ENCODE measurements at places on chromosomes 7 and 10.

DNA sequence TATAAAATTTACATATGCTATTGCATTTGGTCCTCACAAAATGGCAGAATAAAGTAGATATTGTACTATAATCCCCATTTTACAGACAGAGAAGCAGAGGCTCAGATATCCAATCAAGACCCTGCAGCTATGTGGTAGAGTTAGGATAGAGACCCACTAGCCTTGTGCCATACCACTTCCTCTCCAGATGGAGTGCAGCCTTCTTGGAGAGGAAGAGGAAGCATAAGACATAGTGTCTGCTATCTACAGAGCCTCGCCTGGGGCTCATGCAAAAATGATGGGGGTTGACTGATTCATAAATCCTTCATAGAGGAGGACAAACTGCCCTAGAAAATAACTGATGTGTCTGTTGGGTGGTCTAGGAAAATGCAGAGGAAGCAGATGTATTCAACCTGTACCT, 447.3 kb downstream of the KCNMA1 start:
- no peak for DNase-seq

DNA sequence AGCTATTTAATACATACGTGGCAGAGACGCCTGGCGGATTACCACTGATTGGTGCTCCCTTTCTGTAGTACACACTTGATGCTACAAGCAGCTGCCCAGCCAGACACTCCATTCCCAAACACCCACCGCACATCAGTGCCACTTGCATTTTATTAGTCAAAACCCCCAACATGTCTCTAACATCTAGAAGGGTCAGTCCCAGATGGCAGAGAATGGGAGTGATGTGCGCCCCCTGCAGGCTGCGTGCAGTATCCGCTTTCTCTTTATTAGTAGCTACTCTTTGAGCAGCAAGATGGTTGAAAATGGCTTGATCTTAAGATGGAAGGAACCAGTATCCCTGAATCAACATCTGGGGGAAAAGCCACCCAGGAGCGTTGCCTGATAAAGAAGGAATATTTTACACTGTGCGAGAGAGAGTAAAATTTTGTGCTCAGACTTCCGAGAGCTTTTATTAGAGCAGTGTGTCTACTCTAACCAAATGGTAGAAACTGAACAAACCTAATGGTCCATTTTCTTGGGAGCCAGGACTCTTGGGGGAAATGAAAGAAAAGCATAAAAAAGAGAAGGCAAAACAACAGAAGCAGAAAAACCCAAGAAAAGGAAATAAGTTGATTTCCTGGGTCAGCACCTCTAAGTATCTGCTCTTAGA, 78.3 kb downstream of the ST8SIA6 start:
- DNase-seq = no peak

DNA sequence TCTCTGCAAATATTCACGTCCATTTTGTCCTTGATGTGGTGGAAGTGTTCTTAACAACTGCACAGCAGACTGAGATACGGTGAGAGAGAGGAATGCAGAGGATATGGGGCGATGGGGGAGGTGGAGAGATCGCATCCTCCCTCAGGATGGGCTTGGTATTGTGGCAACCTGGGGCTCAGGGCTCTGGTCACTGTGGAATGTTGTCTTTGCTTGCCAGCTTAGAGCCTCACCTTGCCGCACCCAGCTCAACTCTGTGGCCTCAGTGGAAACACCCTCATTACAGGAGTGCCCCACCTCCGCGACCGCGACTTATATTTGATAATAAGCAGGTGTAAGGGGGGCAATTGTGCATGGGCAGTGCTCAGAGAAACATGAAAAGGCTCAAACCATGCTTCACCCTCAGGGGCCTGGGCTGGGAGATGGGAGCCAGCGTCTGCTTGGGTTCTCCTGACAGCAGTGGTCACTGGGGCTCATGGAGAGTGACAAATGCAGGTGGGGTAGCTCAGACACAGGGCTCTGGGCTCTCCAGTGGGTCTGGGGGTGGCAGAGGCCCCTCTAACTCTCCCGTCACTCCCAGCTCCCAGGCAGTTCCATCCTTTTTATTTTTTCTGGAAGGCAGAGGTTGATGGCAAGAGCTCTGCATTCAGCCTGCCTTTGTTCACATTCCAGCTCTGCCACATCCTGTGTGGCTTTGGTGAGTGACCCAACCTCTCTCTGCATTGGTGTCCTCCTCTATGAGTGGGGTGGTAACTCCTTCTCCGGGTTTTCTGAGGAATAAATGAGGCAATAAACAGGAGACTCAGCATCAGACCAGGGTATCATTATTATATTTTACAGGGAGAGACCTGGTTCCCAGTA, 43.1 kb upstream of the EMX2 start:
- DNase-seq = no peak

- no peak for DNase-seq
Observed at GRCh38 chr7:155223503-155223902, 74.2 kb upstream of the INSIG1 start.

DNA sequence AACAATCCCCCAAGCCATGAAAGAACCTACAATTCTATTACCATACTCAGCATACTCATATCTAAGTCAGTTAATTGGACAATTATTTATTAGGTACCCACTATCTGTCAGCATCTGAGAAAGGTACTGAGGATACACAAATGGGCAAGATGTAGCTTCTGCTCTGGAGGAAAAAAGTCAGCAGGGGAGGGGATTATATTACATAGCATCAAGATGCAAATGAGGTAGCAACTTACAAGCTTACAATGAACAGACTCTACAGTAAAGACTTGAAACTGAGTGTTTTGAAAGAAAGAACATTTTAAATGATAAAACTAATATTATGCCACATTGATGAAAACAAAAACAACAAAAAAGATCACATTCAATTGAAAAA, 10.8 kb upstream of the CUBN start:
- DNase-seq = no peak

DNA sequence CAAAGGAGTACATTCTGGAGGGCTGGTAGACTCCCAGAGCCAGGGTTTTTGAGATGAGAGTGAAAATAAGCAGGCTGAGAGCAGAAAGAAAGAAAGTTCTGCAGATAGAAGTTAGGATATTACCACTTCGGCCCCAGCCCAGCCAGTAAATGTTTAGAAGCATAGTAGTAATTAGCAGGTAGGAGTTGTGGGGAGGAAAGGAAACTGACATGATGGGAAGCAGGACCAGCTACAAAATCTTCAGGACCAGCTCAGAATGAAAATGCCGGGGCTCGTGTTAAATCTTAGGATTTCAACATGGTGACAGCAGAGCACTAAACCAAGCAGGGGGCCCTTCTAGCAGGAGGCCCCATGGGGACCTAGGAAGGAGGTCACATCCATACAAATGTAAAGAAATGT, 28.7 kb downstream of the PRSS2 start:
- DNase-seq = no peak

- no peak for DNase-seq
Observed at GRCh38 chr10:48449501-48450232, 143.2 kb downstream of the MAPK8 start.

DNA sequence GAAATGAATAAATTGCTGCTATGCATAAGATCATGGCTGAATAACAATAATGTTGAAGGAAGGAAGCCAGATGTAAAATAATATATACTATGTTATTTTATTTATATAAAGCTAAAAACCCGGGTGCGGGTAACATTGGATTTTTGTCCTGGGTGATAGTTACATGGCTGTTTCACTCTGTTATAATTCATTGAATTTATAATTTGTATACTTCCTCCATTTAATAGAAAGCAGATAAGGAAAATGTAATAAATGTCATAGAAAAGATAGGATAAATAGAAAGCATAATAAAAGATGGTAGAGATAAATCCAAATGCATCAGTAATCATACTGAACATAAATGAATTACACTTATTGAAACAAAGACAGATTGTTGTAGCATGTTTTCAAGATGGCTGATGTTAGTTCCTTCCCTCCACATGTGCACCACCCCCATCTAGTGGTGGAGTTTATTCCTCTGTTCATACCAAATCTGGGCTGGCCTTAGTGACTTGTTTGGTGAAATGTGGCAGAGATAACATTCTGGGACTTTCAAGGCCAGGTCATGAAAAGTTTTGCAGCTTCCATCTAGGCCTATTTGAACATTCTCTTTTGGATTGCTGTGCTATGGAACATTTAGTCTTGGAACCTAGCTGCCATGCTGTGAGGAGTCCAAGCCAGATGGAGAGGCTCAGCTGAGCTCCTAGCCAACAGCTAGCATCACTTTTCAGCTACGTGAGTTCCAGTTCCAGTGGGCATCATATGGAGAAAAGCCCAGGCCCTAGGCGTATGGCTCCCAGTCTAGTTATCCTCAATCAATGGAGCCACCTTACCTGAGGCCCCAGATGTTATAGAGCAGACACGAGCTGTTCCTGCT, 46.9 kb downstream of the AHCYL2 start:
- DNase-seq = no peak

DNA sequence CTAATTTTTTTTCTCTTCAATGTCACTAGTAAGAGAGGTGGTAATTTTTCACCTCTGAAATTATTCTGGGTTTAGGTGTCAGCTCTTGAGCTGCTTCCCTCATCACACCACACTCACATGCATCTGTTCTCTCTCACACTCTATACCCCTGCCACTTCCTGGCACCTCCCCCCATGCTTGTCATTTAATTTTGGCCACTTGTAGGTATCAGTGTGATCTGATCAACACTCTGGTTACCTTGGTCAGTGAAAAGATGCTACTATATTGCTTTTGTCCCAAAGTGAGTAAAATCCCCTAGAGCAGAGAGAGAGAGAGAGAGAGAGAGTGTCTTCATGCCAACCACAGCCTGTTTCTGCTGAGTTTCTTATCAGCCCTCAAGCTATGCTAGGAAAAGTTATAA, 42.5 kb downstream of the STK17A start:
- DNase-seq = no peak

- no peak for DNase-seq
Observed at GRCh38 chr7:74056096-74056915, 27.3 kb upstream of the LIMK1 start.

- DNase-seq = no peak
Observed at GRCh38 chr10:120422457-120422856, 34.6 kb upstream of the PLPP4 start.

GRCh38 chr7:150850273-150850672, 2.0 kb upstream of the AOC1 start:
- DNase-seq = no peak

- DNase-seq = no peak
Observed at GRCh38 chr7:116630357-116630756, 41.6 kb upstream of the MET start.

- no peak for DNase-seq
Observed at GRCh38 chr7:71349682-71350481, 217.9 kb downstream of the GALNT17 start.

- no peak for DNase-seq
Observed at GRCh38 chr10:75506930-75507329, 75.5 kb downstream of the LRMDA start.
